ENCODE measurements at places on chromosomes 7 and 10. TPM values are rescaled to one million over a fixed set of nuclear protein-coding genes. Genes with fewer than 3 reads are reported as not detected.

The NUTM2D gene
- total RNA-seq, result 1.5 TPM

The INHBA gene
- total RNA-seq, result not detected

The MSMB gene
- not detected for total RNA-seq

The KLHDC10 gene
- total RNA-seq, result 13.5 TPM

The STK31 gene
- total RNA-seq, result not detected

Data from activated CD4-positive, alpha-beta T cell treated with anti-CD3 and anti-CD28 coated beads for 36 hours (primary cell).